Cortex of kidney (tissue), 1 donor: ENCODE measurements at places on chromosomes 2 and 18.

DNA sequence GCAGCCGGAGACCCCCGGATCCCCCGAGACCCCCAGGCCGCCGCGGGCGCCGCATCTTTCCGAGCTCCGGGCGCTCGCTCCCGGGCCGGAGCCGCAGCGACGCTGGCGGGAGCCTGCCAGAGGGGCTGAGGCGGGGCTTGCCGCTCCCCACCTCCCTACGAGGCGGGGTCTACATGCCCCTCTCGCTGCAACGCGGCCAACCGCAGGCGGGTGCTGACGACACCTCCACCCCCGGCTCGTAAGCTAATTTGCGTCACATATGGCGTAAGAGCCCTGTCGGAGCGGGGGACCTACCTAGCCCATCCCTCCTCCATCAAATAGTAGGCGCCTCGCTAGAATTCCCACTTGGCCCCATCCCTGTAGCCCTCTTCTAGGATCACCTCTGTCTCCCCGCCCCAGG is at the start of gene PTPRN:
Gene PTPRN, minus strand, starts transcription at position 124 of the 400 bp plus-strand sequence. Its CDS starts 69 bp downstream, at position 55.
- DNase-seq: no peak

GRCh38 chr2:235847576-235847975 is 320.6 kb downstream of the GBX2 start:
- no peak for DNase-seq

DNA sequence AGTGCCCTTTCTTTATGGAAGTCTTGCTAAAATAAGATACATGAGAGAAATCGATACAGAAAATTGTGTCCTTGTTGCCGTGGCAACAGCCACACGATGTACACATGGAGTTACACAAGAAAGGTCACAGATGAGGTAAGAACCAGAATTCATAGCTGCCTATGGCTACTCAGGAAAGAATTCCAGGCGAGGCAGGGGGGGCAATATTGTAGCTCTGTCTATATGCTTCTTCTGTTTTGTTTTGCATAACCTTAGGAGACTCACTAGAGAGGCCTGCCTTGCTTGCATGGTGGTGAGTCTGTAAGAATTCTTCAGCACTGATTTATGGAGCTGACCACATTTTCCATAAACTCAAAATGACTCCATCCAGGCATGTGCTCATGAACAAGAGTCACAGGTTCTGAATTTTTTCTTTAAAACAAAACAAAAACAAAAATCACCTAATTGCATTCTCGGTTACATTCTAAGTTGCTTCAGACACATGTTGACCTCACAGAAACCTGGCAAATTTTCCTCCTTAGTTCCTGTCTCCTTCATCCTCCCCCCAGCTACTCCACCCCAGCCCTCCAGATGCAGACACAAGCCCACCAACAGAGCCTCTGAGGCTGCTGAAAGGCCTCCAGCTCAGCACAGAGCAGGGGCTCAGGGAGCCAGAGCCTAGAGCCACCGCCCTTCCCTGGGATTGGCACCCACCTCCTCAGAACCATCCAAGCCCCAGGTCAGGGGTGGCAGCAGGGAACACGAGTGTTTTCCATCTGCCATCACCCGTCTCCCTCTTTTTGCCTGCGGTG is 183.5 kb downstream of the ANTXR1 start:
- no peak for DNase-seq

DNA sequence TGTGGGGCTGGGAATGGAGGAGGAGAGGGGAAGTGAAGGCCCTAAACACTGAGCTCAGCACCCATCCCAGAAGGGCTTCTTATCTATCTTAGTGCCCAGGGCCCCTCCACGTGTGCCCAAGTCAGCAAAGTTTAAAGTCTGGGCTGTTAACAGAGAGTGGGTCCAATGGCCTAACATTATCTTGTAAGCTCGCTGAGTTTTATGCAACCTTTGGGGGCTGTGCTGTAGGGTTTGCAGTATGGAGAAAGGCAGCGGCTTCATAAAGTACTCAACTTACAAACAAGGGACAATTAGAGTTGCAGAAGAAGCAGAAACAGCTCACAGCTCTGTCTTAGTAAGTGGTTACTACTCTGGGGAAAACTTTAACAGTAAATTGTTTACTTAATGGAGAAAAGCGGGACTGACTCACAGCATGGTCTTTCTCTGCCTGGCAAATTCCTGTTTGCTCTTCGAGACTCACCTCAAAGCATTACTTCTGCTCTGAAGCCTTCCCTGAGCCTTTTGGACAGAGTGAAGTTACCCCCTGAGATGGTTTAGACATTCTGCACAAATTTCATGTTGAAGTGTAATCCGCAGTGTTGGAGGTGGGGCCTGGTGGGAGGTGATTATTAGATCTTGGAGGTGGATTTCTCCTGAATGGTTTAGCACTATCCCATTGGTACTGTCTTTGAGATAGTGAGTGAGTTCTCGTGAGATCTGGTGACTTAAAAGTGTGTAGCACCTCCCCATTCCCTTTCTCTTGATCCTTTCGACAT is 9.0 kb downstream of the ENOSF1 start:
- no peak for DNase-seq

- DNase-seq: no peak
These were observed 46.5 kb downstream of the TSN start for GRCh38 chr2:121801916-121802315.
